H7 (cell line): ENCODE measurements at places on chromosomes 5 and 9. TPM values are rescaled to one million over a fixed set of nuclear protein-coding genes. Genes with fewer than 3 reads are reported as not detected.
A peak's percentile ranks its signal among the peaks of the same experiment; 100 is the strongest.

The ABHD17B gene
- total RNA-seq, result 68.9 and 76.8 TPM in 2 replicates

DNA sequence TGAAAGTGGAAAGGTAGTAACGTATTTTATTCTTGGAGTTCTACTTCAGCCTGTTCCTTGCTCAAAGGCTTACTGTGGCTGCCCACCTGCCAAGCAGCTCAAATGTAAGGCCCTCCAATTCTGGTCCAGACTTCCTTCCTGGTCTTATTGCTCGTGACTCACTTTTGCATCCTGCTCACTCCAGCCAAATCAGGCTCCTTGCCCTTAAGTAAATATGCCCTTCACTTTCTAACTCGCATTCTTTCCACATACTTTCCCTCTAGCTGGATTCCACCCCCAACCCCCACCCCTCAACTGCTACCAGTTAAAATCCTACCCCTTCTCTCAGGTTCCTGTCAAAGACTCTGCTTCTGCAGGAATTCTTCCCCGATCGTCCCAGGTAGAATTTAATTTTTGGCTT, 96.6 kb downstream of the GALNT10 start:
- peak; percentile 34 for DNase-seq

DNA sequence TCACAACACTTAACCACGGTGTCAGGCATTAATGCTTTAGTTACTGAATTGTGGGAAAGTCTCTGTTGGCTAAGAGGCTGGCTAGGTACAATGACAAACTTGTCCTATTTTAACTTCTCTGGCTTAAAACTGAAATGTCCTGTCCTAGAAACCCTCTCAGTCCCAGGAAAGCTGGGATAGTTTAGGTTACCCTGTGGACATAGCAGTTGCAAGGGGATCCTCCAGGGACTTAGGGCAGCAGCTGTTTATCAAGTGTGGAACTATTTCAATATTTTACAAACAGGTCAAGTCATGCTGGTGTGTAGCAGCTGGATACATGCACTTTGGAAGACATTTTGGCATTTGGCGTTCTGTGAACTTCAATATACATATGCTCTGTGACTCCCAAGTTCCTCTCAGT, 95.0 kb upstream of the ARRDC3 start:
- DNase-seq, result no peak

DNA sequence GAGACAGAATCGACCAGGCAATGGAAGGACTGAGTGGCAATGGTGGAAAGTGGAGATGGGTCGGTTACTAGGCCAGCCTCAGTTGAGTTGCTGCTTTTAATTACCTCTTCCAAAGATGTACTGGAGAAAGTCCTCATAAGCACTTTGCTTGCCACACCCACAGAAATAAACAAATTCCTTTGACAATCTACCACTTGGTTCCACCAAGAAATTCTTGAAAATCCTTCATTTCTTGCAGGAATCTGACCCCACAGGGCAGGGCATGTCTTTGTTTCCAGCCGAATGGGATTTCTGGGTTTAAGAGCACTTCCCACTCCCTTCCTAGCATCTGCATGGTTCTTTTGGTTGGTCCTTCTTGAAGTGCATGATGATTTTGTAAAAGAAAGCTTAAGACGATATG, 54.5 kb downstream of the ADAMTS12 start:
- no peak for DNase-seq

DNA sequence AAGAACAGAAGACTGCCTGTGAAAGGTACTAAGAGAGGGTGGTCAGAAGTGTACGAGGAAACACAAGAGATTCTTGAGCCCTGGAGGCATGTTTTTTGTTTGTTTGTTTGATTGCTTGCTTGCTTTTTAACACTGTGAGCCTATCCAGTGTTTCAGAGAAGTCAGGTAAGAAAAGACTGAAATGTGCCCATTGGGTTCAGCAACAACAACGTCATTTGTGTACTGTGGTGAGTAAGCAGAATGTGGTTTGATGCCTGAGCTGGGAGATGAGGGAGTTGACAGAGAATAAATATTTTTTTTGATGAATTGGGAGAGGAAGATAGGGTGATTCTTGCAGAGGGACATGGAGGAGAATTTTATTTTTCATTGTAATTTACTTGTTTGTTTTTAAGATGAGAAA, 73.1 kb downstream of the RPS23 start:
- DNase-seq, result no peak

DNA sequence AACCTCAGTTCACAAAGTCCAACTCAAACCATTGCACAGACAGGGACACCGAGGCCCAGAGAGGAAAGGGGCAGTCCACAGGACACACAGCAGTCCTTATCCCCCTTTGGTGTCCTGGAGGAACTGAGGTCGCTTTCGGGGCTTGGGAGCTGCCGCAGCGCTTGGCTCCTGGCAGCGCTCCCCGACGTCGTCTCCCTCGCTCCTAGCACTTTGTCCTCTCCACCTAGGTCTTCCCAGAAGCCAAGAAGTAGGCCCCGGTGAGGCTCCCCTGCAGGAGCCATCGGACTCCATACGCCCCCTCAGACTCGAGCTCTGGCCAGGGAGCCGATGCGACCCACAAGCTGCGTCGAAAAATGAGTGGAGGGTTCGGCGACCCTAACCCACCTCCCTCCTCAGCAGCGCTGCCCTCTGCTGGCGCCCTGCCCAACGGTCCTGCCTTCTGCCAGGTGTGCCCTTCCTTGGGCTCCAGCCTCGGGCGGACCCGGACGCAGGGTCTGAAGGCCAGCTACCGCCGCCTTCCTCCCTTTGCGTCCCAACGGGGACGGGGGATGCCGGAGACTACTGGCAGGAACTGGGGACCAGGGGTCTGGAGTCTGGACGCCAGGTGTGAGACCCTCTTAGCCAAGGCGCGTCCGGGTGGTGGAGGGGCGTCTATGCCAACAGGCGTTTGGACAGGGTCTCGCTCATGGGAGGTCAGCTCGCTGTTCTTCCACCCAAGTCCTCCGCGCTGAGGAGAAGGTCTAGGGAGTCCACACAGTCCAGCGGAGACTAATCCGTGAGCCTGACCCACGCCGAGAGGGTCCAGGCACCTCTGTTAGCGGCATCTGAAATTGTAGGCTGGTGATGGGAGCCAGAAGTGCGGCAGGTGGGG, 2.1 kb upstream of the PRDM12 start:
- peak; percentile 87 for DNase-seq

DNA sequence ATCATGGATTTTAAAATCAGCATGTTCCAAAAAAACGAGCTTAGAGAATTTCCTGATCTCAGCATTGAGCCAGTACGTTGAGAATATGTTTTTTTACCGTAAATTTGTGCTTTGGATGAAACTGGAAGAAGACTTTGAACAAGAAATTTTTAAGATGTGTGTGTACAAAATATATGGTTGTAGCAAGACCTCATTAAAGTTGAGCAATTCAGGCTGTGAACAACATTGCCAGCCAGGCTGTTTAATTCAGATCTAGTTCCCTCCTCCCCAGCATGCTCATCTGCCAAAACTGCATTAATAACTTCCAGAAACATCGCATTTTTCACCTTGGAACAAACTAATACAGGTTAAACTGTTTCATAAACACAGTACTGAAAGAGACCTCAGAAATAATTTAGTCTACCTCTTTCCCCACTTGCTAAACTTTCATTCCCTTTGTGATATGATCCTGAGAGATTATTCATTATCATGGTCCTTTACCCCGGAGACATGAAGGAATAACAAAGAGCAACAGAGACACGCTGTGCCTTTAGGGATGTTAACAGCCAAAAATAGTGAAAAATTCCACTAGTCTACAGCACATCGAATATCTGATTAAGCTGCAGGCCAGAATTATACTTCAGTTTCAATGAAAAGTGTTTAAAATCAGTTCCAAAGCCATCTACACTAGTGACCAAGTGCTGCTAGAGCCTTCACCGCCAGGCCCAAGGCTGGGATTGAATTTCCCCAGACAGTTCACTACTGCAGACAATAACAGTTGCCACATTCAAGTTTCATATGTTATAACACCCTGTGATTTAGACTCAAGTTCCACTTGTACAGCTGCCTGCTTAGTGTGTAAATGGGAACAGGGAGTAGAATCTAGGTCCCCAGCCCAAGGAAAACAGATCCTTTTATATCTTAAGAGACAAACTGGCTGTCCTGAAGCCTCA, 89.6 kb downstream of the EFNA5 start:
- DNase-seq, result no peak

DNA sequence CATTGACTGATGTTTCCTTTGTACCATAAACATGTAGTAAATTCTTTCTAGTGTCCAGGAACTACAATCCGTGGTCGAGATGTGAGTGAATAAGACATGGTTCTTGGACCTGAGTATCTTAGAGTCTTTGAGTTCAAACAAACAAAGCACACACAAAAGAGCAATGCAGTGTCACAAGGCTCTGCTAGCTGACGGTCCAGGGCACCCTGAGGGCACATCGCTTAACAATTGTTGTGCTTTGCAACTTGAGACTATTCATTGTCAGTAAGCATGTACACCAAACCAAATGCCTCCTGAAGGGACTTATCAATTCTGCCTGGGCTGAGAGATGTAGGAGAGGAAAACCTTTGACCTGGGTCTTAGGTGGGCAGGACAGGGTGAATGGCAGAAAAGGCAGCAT, 84.8 kb downstream of the CAMK4 start:
- peak; percentile 21 for DNase-seq

DNA sequence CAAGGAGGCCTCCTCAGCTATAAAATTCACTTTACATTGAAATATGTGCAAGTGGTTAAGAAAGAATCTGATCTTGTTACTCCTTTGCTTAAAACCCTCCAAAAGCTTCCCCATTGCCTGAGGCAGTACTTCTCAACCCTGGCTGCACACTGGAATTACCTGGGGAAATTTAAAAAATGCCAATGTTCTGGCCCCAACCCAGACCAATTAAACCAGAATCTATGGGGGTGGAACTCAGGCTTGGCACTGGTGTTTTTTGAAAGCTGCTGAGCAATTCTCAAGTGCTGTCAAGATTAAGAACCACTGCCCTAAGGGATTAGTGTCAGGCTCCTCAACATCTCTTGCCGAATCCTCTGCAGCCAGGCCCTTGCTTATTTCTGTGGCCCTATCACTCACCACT, 269.6 kb downstream of the ELAVL2 start:
- no peak for DNase-seq

DNA sequence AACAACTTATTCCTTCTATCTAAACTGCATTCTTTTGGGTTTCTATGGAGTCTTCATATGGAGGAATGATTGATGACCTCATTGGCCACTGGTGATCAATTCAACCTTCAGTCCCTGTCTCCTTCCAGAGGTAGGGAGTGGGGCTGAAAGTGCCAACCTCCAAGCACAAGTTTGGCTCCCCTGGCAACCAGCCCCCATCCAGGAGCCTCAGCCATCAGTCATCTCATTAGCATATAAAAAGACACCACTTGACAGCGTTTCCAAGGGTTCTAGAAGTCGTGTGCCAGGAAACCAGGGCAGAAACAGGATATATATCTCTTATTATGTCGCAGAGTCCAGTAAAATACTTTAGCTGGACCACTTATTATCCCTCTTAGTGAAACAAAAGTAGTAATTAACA, 9.8 kb downstream of the SLC31A2 start:
- DNase-seq, result peak; percentile 63

GRCh38 chr5:151274666-151275065, 21.7 kb downstream of the GM2A start:
- DNase-seq, result no peak

- no peak for DNase-seq
These were observed 43.6 kb upstream of the TNFSF15 start for GRCh38 chr9:114849450-114849849.
